Fibroblast of the aortic adventitia (primary cell): ENCODE measurements at places on chromosomes 6 and 20. TPM values are rescaled to one million over a fixed set of nuclear protein-coding genes. Genes with fewer than 3 reads are reported as not detected.

DNA sequence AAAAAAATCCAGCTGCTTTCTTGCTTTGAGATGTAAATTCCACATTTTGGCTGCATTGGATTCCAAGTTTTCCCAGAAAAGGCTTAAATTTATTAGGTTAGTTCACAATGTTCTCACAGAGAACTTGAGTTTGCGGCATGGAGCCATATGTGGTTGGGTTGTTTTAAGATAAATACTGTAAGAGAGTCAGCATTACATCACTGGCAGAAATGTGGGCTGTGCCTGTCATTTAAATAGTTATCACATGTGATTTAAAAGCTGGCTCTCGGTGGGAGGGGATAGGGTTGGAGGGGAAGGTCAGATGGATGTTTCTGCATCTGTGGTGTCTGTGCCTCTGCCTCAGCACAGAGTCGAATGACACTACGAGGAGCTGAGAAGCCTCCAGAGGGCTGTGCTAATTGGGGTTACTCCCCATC lies 73.8 kb upstream of the SCP2D1 start:
- DNase-seq, result peak; percentile 86

DNA sequence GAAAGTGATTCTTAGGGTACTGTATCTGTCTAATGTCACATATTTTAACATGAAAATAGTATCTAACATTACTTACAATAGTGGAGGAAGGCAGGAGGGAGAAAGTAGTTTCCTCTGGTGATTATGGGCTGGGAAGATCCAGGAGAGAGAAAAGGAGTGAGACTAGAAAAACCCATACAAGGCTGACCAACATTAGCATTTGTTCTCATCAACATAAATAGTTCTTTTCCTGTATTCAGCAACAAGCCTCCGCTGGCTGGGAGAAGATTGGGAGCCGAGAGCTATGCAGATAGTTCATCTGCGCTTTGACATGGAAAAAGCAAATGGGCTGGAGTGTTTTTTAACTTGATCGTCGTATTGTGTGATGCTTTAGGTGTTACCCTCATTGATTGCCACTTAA lies 239.4 kb downstream of the PHACTR1 start:
- no peak for DNase-seq

GRCh38 chr6:32149932-32150870 lies 1.5 kb downstream of the PRRT1 start:
- DNase-seq, result no peak

GRCh38 chr20:22159276-22159675 lies 425.1 kb downstream of the FOXA2 start:
- no peak for DNase-seq

GRCh38 chr6:157821342-157822033 lies 1.6 kb upstream of the SNX9 start:
- DNase-seq, result peak; percentile 37

- peak; percentile 45 for DNase-seq
These were observed 231.8 kb upstream of the RREB1 start for GRCh38 chr6:6875818-6876470.

DNA sequence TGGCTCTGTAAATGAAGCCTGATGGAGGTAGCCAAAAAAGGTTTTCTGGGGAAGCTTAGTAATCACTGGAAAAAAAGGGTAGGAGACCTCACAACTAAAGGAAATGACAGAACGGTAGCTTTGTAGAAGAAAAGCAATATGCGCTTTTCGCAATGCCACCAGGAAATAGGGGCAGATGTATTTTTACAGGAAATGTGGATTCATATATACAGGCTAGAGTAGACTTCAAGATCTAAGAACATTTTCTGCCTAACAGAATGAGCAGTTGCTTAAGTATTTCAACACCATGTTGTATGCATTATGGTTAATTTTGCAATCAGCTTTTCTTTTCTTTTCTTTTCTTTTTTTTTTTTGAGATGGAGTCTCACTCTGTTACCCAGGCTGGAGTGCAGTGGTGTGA lies 219.6 kb downstream of the CD83 start:
- peak; percentile 27 for DNase-seq

DNA sequence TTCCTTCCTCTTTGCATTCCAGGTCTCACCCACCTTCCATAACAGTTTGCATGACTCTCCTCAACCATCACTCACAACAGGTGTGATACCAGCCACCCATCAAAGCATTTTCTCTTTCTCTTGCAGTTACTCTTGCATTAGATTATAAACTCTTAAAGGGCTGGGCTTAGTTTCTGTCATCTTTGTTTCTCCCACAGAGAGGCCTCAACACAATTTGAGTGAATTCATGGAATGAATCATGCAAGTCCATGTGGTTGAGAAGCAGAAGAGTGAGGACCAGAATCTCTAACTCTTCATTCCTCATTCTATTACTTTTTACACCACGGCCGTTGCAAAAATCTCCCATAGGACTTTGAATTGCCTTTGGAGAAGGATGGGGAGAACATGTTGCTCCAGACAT lies 31.4 kb downstream of the OGFRL1 start:
- DNase-seq, result no peak

GRCh38 chr6:27809939-27810767 lies 102.0 kb downstream of the OR2B2 start:
- peak; percentile 99 for DNase-seq

GRCh38 chr6:13071550-13072345 lies 256.6 kb downstream of the TBC1D7 start:
- DNase-seq, result no peak

- no peak for DNase-seq
These were observed 19.7 kb upstream of the DEFB115 start for GRCh38 chr20:31237763-31238162.

DNA sequence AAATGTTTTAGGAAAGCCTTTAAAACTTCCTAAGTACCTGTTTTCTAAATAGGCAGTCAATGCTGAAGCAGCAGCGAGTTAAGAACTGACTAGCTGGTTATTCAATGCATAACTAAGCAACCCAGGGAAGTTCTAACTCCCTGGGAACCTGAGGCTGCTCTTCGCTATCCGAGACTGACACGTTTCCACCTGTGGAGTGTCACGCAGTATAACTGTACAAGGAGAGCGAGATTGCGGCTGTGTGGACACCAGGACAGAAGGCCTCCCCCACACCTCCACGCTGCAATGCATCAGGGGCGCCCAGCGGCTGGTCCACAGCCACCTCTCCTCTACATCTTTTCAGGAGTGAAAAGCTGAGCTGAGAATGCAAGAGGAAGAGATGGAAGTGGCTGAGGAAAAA lies 8.0 kb downstream of the PXDC1 start:
- DNase-seq, result no peak

DNA sequence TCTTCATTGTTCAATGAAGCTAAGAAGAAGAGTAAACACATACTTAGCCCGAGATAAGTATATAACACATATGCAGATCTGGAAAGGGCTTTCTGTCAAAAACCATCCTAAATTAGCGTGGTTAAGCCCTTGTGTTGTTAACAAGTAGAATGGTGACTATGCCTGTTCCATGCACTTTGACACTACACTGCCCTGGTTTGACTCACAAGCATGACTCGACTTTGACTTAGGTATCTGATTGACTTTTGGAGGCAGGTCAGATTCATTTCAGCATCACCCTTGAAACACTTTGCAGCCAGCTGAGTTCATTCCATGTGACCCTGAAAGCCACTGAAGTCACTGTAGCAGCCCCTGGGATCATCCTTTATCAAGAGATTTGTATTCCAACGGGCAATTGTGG lies 239.8 kb downstream of the TBX18 start:
- no peak for DNase-seq

The GINS1 gene
- total RNA-seq, result 7.9 and 15.9 TPM in 2 replicates

The OR2J3 gene
- not detected in 2 replicates for total RNA-seq

The HS3ST5 gene
- total RNA-seq, result 0.09 TPM in 1 of 2 replicates, not detected in the other

The DDO gene
- 1.3 and 2.3 TPM in 2 replicates for total RNA-seq

The CTCFL gene
- total RNA-seq, result not detected in 2 replicates

The PRPF6 gene
- total RNA-seq, result 55.4 and 120 TPM in 2 replicates

The CCN6 gene
- total RNA-seq, result not detected in 2 replicates
